ENCODE measurements at places on chromosomes 16 and 17.

GRCh38 chr17:2222901-2223616 is 80.5 kb downstream of the SMG6 start:
- no peak for DNase-seq

DNA sequence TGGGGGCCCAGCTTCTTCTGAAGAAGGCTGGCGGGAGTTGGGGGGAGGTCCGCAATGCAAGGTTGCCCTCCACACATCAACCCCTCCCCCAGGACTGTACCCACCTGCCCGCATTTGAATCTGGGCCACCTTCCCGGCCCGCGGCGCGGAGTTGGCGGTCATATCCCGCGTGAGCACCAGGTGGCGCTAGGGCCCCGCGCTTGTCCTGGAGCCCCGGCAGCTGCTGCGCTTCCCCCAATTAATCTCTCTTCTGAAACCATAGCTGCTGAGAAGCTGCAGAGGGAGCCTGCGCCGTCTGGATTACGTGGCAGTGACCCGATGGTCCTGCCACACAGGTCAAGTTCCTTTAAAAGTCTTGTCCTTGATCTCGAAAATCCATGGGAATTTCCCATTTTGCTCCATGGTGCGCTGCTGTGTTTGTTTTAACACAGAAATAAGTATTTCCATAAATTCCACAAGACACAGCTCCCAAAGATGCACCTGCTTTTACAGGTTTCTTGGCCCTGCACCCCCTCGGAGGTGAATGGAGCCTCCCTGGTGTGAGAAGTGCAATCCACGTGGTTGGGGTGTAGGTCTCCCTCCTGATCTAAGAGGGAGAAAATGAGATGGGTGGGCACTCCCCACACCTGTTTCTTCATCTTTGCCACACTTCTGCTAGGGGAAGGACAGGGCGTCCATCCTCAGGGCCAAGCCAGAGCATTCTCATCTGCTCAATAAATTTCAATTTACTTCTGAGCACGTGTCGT is 22.1 kb downstream of the COX4I1 start:
- DNase-seq = no peak

GRCh38 chr16:75204410-75204758 is 2.6 kb downstream of the CTRB2 start:
- no peak for DNase-seq

DNA sequence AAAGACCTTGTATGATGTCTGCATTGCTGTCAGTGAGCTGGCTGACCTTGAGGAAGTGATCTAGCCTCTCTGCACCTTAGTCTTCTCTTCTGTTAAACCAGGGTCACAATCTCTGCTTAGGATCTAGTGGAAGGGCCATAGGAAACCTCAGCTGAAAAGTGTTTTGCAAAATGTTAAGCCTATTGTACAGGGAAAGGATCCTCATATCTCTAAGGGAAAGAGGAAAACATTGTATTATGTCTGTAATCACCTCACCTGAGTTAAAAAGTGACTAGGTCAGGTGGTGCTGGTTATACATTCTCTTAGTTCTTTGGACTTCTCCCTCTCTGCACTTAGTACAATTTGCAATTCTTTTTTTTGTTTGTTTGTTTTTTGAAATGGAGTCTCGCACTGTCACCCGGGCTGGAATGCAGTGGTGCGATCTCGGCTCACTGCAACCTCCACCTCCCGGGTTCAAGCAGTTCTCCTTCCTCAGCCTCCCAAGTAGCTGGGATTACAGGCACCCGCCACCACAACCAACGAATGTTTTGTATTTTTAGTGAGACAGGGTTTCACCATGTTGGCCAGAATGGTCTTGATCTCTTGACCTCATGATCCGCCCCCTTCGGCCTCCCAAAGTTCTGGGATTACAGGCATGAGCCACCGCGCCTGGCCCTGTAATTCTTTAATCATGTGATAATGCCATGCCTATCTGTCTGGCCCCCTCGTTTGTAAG is 2.0 kb upstream of the SEPHS2 start:
- DNase-seq = no peak

DNA sequence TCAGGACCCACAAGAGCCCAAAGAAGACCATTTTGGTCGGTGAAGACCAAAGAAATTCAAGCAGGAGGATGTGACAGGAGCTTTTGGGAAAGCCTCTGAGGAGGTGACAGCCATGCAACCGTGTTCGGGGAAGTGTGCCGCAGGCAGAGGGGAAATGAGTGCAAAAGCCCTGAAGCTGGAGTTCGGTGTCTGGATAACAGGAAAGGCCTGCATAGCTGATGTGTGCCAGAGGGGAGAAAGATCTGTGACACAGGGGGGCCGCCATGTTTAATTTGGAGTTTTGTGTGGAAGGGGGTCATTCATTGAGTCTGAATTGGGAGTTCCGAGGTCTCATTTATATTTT is 870 bp upstream of the ZC3H7A start:
- DNase-seq = no peak

GRCh38 chr17:81832608-81833159 is 407 bp downstream of the MCRIP1 start:
- DNase-seq = peak; percentile 30

- DNase-seq = no peak
Observed at GRCh38 chr17:60395508-60396065, 3.7 kb upstream of the USP32 start.

DNA sequence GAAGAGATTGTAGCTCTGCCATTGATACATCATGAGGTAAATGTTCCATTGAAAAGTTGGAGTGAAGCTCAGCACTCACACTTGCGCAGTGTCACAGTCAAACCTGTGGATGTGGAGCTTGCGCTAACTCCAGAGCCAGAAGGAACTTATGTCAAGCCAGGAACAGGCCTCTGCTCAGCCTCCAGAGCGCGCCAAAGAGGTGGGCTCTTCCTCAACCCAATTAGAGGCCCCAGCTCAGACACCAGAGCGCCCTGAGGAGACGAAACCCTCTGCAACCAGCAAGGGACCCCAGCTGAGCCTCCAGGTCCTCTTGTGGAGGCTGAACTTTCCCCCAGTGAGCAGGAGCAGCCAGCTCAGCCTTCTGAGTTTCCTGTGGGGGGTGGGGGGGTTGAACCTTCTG is 61.5 kb upstream of the FBXO47 start:
- no peak for DNase-seq

DNA sequence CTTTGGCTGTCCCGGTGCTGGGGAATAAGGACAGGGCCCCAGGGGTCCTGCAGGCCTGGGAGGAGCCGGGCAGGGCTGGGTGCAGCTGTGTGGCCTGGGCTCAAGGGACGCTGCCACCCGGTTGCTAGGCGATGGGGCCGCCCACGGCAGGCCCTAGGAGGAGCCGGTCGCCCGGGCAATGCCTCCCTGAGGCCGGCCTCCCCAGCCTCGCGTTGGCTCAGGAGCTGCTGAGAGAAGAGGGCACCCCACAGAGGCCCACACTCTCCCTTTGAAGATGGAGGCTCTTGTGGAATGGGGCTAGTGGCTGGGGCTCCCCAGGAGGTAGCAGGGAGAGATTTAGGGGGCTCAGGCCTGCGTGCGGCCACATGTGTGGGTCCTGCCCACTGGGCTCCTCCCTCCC is at the start of gene CIBAR2:
Gene CIBAR2, minus strand, starts transcription at position 109 of the 400 bp plus-strand sequence. CDS start 120 bp downstream, outside the sequence.
- no peak for DNase-seq

- DNase-seq = no peak
Observed at GRCh38 chr17:12664894-12665262, 812 bp upstream of the MYOCD start.

GRCh38 chr17:41452281-41452680 is 11.5 kb upstream of the KRT38 start:
- no peak for DNase-seq

- no peak for DNase-seq
Observed at GRCh38 chr17:73855720-73856333, 211.6 kb upstream of the SDK2 start.

DNA sequence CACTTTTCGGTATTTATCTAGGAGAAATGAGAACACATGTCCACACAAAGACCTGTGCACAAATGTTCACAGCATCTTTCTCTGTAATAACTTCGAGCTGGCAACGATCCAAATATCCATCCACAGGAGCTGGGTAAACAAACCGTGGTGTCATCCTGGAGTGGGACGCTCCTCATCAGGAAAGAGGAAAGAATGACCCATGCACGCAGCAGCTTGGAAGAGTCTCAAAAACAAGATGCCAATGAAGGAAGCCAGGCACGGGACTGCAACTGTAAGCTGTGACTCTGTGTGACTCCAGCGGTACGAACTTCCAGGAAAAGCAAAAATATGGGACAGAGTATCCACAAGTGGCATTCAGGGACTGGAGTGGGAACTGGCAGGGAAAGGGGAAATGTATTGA is 36.7 kb upstream of the CIBAR2 start:
- DNase-seq = no peak

GRCh38 chr16:71569621-71570020 is 7.3 kb downstream of the TAT start:
- DNase-seq = no peak

DNA sequence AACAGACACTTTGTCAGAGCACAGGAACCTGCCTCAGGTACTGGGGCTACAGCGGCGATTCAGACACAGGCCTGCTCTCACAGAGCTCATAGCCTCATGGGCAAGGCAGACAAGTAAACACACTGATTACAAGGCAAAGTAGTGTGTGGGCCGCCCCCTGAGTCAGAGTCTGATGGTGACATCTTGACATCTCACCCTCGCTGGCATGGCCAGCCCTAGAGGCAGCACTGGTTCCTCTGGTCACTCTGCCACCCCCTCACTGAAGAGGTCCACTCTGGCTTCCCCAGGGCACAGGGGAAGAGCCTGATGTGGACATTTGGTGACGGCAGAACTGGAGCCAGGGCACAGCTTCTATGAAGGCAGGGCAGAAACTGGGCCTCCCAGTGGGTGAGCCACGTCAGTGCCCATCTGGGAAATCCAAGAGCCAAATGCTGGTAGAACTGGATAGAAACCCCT is 32.9 kb upstream of the TOB1 start:
- DNase-seq = no peak

DNA sequence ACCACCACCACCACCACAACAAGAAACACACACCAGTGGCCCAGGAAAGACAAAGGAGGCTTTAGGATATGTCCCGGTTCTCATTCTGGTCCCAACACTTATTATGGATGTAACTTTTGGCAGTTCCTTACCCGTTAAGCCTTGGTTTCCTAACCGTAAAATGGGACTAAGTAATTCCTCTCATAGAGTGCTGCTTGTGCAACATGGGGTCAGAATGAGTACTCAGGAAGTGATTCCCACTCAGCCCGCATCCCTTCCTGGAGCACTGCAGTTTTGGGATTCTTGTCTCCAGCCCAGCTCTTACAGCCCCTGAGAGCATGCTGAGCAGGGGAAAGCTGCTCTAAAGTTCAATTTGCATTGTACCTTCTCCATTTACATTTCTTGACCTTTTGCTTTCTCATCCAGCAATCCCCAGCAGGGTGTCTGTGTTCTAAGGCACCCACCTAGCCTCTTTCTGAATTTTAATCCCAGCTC is 262.6 kb downstream of the PRKCA start:
- DNase-seq = no peak

GRCh38 chr16:17432901-17433576 is 37.7 kb downstream of the XYLT1 start:
- no peak for DNase-seq

DNA sequence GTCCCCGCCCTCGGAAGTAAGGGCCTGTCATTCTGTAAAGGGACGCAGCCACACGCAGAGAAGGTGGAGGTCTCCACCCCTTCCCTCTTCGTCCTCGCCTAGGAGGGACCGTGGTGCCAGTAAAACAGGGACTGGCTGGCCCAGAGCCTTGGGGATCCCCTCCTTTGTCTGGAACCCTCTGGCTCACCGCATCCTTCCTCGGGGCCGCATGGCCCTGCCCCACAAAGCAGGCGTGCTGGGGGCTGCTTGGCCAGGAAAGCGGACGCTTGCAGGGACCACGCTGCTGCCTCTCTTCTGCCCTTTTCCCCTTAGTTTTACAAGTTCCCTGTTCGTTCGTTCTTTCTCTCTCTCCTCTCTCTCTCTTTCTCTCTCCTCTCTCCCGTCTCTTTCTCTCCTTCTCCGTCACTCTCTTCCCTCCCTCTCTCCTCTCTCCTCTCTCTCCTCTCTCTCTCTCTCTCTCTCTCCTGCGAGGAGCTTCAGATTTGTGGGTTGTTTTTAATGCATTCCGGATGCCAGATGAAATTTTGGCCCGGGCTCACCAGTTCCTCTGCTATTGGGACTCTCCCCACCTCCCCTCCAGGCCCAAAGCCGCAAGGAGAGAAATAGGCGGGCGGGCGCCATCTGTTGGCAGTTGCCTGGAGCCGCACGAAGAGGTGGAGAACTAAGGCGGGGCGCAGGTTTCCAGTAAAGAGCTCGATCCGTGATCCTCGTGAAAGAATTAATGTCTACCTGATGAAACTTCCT is 35.1 kb upstream of the CDRT4 start:
- DNase-seq = peak; percentile 65

- DNase-seq = peak; percentile 45
Observed at GRCh38 chr17:50297407-50297865, 23.2 kb downstream of the TMEM92 start.

DNA sequence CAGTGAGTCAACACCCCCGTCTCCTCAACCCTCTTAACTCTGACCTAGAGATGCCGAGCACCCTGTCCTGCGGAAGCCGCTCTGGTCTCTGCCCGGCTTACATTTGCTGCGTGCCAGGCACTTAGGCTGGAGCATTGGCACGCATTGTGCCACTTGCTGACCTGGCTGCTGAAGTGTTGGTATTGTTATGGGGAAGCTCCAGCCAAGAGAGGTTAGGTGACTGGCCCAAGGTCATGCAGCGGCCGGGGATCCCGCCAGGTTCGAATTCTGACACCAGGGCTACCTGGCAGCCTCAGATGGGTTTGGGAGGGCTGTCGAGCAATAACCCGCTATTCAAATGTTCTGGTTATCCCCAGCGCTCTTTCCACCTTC is 5.0 kb upstream of the HSD17B1 start:
- DNase-seq = no peak

- no peak for DNase-seq
Observed at GRCh38 chr17:37490638-37491614, 1.2 kb downstream of the DUSP14 start.

DNA sequence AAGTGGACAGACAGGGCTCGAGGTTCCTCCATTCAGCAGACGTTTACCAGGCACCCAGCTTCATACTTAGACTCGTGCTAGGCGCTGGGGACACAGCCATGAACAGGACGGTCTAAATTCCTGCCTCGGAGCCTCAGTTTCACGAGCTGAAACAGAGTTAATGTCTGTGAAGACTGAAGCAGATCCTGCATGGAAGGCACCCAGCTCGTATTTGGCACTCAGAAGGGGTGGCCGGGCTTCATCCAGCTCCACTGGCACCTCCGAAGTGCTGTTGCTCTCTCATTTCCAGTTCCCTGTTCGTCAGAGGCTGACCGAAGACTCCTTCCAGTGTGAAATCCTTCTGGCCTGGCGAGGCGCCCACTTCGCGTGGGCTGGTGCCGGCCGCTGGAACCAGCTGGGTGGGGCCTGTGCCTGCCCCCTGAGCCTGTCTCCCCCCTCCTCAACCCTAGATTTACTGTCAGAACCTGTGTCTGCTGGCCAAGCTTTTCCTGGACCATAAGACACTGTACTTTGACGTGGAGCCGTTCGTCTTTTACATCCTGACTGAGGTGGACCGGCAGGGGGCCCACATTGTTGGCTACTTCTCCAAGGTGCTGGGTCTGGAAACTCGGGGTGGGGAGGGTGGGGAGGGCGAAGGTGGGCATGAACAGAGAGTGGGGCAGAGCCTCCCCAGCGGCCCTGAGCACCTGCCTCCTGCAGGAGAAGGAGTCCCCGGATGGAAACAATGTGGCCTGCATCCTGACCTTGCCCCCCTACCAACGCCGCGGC is 5.8 kb downstream of the PRSS8 start:
- DNase-seq = no peak
